ENCODE measurements at places on chromosomes 1 and 21.

DNA sequence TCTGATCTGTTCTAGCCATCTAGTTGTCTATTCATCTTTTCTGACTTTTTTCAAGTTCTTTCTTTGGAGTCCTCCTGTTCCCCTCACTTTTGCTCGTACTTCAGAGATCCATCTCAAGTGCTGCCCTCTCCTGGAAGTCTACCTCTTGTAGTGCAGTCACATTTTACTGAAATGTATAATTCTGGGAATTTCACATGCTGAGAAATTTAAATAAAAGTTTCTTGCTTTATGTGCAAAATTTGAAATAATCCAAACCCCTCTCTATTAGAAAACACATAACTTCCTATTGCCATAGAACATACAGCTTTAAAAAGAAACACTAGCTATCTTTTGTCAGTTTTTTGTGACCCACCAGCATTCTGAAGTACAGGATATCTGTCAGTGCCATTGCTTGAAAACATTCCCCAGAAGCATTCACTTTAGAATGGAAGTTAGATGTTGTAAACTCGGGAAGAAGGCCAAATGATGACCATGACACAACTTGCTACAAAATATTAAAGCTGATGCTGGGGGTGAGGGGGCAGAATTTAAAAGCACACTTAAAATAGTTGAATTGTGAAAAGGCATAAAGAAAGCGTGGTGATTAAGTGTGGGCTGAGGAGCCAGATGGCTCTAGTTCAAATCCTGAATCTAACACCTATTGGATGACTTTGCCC, 22.0 kb downstream of the RLF start:
- DNase-seq, result no peak

DNA sequence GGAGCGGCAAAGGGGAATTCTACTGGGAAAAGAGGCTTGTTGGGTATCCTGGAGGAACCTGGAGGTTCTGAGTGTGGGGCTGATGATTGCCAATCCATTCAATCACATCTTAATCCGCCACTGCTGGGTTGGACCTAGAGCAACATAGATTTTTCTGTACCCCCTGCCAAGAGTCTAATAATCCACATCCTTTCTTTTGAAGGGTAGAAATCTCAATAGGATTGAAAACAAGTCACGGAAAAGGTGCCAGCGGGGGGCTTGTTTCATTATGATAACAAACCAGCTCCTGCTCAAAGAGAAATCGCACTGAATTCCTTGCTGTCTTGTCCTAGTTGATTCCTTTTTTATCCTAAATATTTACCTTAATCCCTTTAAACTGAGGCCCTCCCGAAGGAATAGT, 528.5 kb downstream of the ADGRL2 start:
- no peak for DNase-seq

DNA sequence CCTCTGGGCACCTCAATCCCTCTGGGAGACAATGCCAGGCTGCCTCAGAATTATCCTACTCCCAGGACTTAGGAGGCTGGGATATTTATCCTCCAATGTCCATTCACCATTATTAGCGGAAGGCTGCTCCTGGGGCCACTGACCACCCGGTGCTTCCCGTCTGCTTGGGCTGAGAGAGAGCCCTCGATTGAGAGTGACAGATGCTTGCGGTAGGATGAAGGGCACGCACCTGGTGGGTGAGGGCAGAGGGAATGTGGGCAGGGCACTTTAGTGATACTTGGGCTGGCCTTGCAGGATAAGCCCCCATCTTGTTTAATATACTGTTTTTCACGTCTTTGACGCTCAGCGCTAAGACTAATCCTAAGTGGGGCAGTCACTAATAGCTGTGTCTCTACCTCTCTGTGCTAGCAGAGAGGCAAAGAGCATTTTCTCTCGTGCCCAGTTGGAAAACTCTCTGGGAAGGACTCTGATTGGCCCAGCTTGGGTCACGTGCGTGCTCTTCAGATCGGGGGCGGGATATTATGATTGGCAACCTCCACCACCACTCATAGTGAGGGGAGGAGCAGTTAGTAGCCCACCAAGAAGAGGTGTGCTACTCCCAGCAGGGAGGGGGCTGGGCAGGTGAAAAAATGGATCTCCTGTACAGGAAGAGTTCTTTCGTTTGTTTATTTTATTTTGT, 10.6 kb upstream of the PARS2 start:
- DNase-seq, result no peak

DNA sequence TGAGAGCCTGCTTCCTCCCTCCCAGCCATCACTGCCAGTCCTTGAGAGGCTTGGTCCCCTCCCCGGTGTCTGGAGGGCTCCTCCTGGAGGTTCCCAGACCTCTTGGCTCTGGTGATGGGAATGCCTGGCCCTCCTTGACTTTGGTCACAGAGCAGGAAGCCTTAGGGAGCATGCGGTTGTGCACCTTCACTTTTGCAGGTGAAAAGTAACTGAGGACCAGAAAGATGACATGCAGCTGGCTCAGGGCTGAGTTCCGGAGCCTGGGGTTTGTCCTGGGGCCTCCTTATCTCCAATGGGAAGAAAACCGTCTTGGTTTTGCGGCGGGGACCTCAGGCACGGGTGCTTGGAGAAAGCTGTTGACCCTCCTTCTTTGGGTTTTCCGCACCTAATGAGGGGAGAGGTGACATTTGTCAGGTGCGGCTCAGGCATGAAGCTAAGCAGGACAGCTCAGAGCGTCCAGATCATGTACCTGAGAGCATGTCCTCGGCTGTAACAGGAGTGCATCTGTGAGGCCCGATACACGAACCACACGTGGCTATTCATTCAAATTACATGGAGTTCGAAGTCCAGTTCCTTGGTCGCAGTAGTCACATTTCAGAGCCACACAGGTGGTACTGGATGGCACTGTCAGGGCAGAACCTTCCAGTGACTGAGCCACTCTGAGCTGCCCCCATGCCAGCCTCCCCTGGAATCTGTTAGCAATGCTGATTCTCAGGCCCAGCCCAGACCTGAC, 608 bp upstream of the MX2 start:
- no peak for DNase-seq

GRCh38 chr1:223667484-223668182, 2.1 kb upstream of the CAPN8 start:
- no peak for DNase-seq

DNA sequence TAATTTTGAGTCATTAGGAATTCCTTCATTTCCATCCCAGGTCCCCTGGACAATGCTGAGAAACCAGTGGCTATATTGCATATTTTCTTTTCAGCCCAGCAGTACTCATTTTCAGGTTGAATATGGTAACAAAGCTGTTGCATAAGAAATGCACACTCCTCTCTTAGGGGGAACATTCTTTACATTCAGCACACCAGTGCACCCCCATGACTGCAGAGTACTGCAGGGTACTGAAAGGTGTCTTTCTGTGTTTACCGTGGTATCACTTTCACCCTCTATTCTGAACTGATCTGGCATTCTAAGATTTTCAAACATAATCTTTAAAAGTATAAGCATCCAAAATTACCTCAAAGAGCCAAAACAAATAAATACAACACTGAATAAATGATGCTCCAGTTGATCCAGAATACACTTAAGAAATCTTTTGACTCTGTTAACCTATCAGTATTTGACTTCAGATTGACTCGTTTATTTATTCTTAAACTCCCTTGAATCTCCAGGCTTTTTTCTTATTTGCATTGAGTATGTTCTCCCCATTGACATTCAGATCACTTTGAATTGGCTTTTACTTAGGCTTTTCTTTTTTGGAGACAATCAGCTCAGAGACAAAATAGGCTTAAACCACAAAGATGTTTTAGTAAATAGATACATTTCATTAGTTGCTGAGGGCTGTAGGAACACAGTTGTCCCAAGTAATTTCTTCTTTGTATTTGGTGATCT, 213.6 kb downstream of the NFIA start:
- DNase-seq, result no peak

DNA sequence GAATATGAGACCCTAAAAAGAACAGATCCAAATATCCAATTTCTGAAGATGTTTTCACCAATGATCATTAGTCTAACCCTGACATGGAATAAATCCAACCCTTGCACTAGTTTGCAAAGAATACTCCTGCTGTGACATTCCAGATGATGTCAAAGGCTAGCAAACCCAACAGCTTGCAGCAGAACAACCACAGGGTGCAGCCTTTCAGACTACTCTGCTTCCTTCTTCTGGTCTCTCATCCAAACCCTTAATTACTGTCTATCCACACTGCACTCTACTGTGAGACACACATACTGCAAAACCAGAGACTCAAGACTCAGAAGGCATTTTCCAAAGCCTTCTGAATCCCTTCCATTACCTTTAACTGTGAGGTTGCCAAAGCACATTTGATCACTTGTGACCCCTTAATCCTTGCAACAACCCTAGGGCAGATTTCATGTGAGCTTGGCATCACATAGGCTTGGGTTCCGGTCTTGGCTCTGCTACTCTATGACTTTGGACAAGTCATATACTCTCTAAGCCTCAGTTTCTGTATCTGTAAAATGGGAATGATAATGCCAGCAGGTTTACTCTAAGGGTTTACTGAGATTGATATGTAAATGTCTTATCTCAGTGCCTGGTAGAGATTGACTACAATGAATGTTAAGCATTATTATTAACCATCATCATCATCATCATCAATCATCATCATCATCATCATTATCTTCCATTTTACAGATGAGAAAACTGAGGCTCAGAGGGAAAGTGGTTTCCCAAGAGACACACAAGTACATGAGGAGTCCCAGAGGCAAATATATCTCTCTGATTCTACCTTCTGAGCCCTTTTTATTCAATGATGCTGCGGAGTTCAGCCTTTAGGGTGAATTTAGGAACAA, 94.5 kb downstream of the SYF2 start:
- DNase-seq, result no peak

DNA sequence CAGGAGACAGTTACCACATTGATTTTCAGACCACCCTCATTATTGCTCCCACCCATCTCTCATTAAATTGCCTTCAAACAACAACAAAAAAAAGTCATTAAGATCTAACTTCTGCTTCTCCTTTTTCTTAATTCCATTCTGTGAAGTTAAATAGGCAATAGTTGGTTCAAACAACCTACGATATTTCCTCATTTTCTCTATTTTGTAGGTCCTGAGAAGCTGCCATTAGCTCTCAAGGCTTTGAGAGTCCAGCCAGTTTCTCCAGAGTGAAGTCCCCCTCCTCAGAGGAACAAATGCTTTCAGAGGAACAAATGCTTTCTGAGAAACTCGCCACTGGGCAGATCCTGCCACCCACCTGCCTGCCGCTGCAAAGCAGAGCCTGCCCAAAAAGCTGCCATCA, 125.6 kb downstream of the ETS2 start:
- no peak for DNase-seq

GRCh38 chr21:20308586-20309315, 689.5 kb upstream of the NCAM2 start:
- DNase-seq, result no peak

DNA sequence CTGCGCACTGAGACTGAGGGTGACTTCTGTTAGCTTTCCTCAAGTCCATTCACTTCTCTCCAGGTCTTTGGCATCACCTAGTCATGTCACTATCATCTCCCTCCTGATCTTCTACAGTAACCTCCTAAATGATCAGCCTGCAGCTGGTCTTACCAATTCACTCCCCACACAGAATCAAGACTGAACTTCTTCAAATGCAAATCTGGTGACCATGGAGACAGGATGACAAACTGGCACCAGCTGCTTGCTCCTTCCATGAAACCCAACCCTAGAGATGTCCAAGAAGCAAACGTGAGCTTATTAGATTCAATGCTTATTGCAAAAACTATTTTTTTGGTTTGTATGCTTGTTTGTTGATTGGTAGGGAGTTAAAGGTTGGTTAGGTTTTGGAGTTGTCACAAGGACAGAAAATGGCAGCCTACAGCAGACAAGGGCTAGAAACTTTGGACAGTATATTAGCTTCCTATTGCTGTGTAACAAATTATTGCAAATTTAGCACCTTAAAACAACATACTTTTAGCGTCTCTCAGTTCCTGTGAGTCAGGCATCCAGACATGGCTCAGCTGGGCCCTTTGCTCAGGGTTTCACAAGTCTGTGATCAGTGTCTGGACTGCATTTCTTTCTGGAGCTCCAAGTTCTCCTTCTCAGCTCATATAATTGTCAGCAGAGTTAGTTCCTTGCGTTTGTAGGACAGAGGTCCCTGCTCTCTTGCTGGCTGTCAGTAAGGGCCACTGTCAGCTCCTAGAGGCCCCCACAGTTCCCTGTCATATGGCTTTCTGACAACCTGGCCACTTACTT, 53.3 kb upstream of the GJA8 start:
- no peak for DNase-seq

DNA sequence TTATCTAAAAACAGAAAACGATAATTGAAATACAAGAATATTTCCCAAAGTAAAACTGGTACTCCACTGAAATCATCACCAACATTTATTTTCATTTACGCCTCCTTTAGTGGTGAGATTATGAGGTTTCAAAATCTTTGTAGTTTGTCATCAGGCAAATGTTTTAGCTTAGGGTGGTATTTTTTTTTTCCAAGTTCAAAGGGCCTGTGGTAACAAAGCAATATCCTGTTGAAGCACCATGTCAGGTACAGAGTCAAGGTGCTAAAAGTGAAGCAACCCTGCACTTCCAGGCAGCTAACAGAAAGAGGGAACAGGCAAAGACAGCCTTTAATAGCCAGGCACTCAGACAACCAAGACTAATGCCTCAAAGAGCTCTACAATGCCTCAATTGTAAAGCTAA, 89.2 kb downstream of the JAK1 start:
- DNase-seq, result no peak

DNA sequence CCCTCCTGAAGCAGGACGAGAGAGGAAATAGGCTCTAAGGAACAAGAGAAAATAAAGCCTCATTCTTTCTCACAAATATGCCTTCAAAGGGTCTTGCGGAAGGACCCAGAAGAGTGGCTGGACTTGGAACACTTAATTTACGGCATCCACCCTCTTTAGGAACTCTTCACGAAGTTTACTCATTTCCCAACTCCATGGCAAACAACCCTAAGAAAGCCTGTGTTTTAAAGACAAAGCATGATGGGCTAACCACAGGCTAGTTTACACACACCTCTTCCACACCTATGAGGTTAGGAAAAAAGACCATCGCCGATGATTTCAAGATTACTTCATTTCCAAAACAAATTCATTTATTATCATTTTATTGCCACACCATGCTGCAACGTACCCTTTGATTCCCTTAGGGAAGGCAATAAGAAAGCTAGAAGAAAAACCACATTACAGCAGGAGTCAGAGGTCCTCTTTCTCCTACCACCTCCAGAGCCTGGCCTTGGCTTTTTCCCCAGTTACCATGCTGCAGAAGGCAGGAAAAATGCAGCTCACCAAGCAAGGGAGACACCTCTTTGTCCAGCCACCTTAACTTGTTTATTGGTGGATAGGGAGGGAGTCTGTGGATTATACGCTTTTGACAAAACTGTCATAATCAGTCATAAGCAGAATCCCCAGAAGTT, 29.6 kb downstream of the CHI3L2 start:
- DNase-seq, result no peak
